Stimulated activated naive CD4-positive, alpha-beta T cell (primary cell): ENCODE measurements at places on chromosomes 3 and 15.

DNA sequence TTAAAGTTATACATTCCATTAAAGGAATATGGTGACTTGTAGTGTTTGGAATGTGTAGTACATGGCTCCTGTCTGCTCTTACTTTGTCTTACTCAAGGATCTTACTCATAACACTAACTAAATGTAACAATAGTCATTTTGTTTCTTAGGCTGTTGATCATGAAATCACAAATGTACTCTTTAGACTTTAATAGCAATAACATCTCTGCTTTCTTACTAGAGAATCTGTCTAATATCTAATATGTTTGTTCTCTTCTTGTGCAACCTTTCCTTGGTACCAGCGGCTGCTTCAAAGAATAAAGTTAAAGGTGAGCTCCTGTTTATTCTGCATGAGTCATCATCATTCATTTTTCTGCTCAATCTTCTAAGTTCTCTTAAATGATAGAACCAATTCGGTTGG is 767.5 kb downstream of the CADM2 start:
- DNase-seq, result no peak

GRCh38 chr3:139135657-139136056 is 91.0 kb upstream of the PRR23C start:
- no peak for DNase-seq

GRCh38 chr3:138862924-138863775 is 28.4 kb upstream of the PIK3CB start:
- no peak for DNase-seq

DNA sequence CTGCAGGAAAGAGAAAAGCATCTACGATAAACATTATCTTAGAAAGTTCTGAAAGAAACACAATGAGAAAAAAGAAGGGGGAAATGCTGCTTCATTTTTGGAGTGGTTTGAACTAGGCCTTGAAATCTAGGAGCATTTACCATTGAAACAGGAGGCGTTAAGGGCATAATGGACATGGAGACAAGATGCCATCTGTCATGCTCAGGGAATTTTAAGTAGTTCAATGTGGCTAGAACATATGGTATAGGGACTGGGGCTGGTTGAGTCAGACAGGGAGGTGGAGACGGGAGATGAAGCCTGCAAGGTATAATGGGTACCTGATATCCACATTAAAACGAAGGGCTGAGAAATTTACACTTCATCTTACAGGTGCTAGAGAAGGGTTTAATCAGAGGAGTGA is 10.4 kb upstream of the PLAAT1 start:
- DNase-seq, result no peak

DNA sequence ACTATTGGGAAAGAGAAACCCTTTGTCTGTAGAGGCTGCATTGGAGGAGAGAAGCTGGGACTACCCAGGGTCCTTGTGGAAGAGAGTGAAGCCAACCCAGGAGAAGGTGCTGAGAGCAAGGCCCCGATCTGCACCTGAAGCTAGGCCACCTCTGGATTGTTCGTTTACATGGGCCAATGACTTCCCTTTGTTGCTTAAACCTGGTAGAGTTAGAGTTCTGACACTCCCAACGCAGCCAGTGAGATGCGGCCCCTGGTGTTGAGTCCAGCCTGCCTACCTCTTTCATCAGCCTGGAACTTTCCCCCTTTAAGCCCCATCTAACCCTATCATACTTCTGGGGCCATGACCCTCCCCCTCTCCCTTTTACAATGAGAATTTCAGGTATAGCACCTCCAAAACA is 30.8 kb downstream of the CCDC13 start:
- DNase-seq, result no peak

GRCh38 chr15:80123034-80123433 is 29.8 kb upstream of the FAH start:
- no peak for DNase-seq
